ENCODE measurements at places on chromosomes 13 and 19.

DNA sequence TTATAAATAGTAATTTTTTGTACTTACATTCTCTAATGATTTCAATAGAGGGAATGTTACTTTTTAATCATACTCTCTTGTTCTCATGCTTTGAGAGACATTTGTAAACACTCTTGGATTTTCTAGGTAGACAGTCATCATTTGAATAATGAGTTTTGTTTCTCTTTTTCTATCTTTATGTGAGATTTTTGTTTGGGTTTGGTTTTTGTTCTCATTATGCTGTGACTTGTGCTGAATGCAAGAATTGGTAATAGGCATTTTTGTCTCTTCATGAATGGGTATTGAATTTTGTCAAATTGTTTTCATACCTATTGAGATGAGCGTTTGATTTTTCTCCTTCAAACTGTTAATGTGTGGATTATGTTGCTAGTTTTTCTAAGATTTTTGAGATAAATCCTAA is 56.8 kb upstream of the GPR183 start:
- no peak for DNase-seq

DNA sequence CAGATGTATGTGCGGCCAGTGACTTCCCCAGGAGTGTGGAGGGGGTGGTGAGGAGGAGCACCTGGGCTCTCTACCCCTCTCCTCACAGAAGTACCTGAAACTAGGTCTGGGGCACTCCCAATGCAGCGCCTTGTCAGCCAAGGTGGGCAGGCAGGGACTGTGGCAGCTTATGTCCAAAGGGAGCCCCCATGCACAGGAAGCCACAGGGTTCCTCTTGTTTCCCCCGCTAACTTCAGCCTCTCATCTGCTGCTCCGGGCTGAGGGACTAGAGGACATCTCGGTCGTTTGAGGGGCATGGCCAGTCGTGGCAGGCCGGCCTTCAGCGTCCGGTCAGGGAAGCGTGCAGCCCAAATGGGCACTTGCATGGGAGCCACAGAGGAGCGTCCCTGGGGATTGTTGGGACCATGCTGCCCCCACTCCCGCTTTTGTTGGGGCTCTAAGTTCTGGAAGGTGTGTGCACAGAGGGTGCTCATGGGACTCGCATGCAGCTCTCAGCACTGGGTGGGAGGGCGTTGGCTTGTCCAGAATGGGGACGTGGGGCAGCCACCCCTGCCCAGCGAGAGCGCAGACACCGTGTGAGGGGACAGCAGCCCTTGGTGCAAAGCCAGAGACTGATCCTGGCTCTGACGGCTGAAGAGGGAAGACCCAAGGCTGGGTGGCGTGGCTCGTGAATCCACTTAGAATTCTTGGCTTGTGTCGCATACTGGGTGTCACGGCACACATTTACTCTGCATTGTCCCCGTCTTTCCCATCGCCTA is 16.6 kb upstream of the NPAS1 start:
- no peak for DNase-seq

GRCh38 chr19:19540715-19541515 is 2.9 kb downstream of the CILP2 start:
- DNase-seq = peak; percentile 2

DNA sequence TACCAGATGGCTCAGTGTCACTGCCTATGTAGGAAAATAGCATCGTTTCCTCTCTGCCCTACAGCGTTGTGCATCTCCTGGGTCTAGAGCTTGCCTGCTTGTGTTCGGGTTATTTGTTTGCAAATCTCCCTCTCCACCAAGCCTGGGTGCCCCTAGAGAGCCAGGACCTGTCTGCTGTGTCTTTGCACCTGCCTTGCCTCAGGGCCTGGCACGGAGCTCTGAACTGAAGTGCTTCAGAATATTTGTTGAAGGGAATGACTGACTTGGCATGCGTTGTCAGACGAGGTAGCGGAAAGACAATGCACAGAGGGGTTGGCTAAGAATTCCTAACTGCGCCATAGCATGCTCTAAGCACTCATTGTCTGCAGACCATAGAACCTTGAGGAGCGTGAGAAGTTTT is 263.4 kb downstream of the FGF9 start:
- DNase-seq = no peak

GRCh38 chr19:4814625-4815425 is 16.7 kb downstream of the TICAM1 start:
- DNase-seq = no peak

GRCh38 chr13:104847922-104848321 is 1687.5 kb downstream of the EFNB2 start:
- peak; percentile 15 for DNase-seq

GRCh38 chr19:30068528-30069395 is 126.7 kb downstream of the URI1 start:
- DNase-seq = no peak

- no peak for DNase-seq
Observed at GRCh38 chr19:33797802-33798671, 1.4 kb downstream of the KCTD15 start.

- peak; percentile 52 for DNase-seq
Observed at GRCh38 chr19:48390188-48391099, 907 bp downstream of the KDELR1 start.

DNA sequence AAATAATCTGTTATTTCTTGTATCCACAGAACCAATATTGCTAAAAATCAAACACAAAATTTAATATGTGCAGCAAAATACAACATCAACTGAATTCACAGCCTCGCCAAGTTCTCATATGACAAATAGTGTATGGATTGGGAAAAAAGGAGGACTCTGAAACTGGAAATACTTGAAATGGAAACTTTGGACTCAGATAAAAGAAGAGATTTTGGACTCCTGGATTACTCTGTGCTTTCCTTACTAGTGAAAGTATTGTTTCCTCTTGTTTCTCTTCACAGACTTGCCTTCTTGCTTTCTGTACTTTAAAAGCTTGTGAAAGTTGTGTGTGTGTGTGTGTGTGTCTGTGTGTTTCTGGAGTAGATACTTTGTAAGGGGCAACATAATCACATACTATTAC is 1596.3 kb downstream of the PCDH9 start:
- no peak for DNase-seq

- DNase-seq = no peak
Observed at GRCh38 chr13:52195401-52195837, 36.0 kb upstream of the NEK3 start.

DNA sequence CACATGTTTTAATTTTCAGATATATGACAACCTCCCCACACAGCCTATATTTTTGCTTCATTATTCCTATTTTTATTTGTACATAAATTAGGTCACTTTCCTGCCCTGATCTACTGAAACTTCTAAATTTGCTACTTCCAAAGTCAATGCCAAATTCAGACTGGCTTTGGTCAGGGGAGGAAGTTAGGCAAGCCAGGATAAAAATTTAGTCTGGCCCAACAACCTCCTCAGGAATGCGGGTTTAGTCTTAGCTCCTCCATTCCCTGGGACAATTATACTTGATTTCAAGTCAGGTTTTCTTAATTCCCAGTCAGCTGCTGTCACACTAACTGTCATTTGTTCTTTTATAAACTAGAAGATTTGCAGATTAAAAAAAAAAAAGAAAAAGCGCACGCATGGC is 84.3 kb downstream of the TM9SF2 start:
- DNase-seq = no peak

DNA sequence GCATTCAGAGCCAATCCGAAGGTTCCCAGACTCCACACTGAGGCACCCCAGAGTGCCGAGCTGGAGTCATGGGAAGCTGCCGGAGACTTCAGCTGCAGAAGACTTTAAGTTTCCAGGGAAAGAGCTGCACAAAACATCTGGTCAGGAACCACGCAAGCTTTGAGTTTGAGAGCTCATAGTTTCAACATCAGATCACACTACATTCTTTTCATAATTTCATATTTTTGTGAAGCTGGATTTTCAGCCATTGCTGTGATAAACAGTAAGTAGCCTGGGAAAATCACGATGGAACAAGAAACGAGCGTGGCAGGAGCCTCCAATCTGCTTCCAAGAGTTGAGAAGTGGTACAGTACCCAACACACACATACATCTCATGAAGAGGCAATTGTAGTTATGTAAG is 25.5 kb upstream of the ATP12A start:
- DNase-seq = no peak

DNA sequence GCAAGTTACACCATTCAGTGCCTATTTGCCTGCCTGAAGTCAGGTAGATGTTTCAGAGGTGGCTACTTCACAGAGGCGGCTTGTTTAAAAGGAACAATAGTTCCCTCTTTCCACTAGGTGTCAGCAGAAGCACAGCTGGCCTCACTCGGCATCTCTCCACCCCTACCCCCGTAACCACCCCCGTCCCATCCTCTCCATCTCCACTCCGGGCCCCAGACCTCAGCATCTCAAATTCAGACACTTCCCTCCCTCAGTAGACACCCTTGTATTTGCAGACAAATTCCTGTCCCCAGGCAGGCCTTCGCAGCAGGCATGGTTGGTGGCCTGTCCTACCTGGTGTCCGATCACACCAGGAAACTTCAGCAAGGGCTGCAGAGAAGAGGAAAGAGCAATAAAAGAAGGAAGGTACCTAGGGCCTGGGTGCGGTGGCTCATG is 9.1 kb upstream of the DPP9 start:
- DNase-seq = peak; percentile 62

- DNase-seq = no peak
Observed at GRCh38 chr19:18414504-18415177, 4.6 kb upstream of the SSBP4 start.

DNA sequence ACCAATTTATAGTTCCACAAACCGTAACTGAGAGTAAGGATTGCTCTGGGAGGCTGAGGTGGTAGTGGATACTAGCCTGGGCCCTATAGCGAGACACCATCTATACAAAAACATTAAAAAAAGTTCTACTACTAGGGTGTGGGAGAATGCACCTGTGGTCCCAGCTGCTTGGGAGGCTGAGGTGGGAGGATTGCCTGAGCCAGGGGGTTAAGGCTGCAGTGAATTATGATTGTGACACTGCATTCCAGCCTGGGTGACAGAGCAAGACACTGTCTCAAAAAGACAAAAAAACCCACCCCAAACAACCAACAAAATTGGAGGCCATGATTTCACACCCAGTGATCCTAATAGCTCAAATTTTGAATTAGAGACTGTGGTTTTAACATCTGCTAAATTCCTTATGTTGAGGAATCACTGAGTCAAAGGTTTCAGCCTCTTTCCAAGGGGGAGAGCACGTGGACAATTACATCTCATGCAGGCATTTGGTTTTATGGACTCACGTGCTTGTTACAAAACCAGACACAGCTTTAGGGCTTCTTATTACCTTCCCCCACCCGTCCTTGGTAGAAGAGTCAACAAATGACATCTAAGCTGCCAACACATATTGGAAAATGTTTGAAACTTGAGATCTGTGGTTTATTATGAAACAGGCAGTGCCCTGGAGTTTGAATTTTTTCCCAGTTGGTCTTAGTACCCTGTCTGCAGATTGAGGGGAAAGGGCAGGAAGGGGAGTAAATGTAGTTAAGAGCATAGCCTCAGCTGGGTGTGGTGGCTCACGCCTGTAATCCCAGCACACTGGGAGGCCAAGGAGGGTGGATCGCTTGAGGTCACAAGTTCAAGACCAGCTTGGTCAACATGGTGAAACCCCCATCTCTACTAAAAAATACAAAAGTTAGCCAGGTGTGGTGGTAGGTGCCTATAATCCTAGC is 18.5 kb downstream of the CYP2A6 start:
- DNase-seq = peak; percentile 38

DNA sequence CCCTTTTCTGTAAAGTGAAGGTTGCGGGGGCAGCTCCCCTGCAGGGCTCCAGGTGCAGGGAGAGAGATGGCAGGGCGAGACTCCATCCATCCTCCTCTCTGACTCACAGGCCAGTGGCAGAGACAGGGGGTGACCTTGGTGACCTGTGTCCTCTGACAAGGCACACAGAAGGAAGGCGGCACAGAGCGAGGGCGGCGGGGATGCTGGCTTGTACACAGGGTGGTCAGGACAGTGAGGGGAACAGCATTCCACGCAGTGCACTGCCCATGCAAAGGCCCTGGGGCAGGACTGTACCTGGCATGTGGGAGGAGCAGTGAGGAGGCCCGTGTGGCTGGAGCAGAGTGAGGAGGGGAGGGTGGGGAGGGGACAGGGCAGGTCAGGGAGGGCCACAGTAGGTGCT is 7.7 kb downstream of the NDUFA11 start:
- no peak for DNase-seq

DNA sequence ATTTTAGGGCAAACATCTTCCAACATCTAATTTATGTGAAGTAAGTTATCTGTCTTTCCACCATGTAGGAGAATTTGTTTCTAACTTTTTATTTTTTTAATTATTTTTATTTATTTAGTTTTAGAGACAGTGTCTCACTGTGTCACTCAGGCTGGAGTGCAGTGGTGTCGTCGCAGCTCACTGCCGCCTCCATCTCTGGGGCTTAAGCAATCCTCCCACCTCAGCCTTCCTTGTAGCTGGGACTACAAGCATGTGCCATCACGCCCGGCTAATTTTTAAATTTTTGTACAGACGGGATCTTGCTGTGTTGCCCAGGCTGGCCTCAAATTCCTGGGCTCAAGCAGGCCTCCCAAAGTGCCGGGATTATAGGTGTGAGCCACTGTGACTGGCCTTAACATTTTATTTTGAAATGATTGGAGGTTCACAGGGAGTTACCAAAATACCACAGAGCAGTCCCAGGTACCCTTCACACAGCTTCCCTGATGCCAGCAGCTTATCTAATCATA is 58.8 kb downstream of the CELF5 start:
- DNase-seq = no peak

GRCh38 chr13:44271915-44272341 is 101.7 kb upstream of the SERP2 start:
- no peak for DNase-seq

- no peak for DNase-seq
Observed at GRCh38 chr13:85408415-85408814, 390.8 kb downstream of the SLITRK6 start.

DNA sequence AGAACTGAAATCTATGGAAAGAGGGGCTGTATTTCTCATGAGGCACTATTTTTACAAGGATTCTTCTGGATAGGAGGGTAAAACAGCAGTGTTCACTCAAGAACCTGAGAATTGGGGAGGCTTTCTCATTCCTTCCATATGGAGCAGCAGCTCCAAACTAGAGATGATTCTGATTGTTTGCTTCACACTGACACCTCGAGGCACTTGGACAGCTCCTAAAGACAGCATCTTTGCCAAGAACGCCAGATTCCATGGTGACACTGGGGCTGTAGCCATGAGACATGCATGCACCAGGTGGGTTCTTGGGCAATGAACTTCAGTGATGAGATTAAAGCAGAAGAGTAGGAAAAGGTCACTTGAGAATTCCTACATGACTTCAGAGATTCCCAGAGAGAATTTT is 361.5 kb upstream of the HTR2A start:
- DNase-seq = no peak

DNA sequence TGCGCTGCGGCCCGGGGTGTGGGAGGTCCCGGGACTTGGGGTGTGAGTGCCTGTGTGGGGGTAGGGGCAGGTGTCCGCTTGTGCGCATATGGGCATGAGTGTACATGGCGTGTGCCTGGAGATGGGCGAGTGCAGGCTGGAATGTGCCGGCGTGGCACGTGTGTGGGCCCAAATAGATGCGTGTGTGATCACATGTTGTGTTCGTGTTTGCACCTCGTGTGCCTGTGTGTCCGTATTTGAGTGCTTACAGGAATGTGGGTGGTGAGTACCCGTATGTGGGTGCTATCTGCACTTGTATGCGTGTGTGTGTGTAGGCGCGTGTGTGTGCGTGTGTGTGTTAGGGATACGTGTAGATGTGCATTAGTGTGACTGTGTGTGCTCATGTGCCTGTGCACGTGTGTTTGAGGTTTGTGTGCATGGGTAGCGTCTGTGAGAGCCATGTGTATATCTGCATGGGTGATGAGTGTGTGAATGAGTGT is 3.4 kb downstream of the ZNF536 start:
- DNase-seq = no peak

All from NCI-H2171 (cell line).